ENCODE measurements at places on chromosomes 6 and 20. TPM values are rescaled to one million over a fixed set of nuclear protein-coding genes. Genes with fewer than 3 reads are reported as not detected.

DNA sequence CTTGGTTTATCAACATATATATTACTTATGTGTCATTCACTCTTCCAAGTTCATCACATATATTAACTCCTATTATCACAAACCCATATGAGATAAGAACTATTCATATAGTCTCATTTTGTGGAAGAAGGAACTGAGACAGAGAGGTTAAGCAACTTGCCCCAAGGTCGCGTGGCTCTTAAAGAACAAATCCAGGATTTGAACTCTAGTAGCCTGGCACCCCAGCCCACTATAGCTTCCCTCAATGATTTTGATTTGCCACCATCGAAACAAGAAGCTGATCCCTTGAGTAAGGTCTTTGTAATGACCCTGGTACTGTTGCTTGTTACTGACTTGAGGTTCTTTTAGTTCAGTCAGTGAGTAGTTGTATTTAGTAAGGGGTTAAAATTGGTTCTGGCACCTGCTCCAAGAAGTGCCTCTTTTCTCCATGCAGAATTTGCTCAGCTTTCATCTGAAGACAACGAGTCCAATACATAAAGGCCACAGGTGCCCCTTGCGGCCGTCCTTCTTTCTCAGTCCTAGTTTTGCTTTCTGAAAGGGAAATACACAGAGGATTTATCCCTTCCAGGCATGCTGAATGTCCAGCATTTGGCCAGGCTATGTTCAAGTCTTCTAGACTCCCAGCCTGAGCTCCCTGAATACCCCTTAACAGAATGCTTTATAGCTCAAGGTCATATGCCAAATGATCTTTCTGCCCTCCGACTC is 253.0 kb downstream of the TBC1D7 start:
- DNase-seq, result no peak

NHSL1 gene
- polyA plus RNA-seq, result 14.1 TPM

DNA sequence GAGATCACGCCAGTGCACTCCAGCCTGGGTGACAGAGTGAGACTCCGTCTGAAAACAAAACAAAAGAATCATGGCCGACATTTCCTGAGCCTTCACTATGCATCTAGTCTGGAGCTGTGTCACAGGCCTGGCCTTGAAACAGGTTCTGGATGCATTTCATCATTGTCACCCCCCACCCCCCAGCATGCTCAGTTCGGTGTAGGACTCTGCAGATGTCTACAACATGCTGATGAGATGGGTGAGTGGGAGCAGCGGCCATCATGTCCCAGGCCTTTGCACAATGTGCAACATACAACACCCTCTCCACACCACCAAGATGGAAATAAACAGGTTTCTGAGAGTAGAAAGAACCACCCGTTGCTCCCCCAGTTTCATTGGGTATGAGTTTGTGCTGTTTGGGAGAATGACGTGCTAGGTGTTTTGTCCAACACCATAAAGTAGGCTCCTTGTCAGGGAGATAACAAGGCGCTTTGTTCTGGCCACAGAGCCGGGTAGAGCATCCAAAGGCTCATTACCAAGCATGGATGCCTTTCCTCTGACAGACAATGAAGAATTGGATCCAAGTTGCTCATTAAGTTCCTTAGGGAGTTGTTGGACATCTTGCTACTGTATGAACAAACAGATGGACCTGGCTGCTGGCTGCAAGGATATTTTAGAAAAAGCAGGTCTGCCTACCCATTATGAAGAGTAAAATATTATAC is 22.1 kb downstream of the SNHG17 start:
- DNase-seq, result no peak

- no peak for DNase-seq
Observed at GRCh38 chr6:64326939-64327338, 691.3 kb downstream of the PHF3 start.

DNA sequence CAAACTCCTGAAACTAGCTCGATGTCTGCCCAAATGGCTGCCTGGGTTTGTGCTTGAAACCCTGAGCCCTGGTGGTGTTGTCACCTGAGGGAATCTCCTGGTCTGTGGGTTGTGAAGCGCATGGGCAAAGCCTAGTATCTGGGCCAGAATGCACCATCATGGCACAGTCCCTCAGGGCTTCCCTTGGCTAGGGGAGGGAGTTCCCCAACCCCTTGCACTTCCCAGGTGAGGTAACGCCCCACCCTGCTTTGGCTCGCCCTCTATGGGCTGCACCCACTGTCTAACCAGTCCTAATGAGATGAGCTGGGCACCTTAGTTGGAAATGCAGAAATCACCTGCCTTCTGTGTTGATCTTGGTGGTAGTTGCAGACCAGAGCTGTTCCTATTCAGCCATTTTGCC is 152.9 kb upstream of the MAP3K7 start:
- no peak for DNase-seq

FOXS1 gene
- polyA plus RNA-seq, result 8.9 TPM

DNA sequence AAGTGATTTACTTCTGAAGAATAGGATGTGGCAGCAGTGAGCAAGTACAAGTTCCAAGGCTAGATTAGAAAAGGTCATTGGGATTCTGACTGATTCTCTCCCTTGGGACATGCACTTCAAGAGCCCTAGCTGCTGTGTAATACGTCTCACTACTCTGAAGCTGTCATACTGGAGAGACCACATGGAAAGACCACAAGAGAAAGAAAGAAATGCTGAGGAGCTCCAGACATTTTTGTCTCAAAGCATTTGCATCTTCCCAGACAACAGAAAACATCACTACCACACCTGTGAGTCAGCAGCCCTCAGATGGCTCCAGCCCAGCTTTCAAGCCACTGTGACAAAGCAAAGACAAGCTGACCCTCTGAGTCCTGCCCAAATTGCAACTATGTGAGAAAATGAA is 20.7 kb downstream of the TENT5A start:
- DNase-seq, result no peak

CSTF1 gene
- polyA plus RNA-seq, result 42.8 TPM

CALHM5 gene
- polyA plus RNA-seq, result 2.3 TPM

DNA sequence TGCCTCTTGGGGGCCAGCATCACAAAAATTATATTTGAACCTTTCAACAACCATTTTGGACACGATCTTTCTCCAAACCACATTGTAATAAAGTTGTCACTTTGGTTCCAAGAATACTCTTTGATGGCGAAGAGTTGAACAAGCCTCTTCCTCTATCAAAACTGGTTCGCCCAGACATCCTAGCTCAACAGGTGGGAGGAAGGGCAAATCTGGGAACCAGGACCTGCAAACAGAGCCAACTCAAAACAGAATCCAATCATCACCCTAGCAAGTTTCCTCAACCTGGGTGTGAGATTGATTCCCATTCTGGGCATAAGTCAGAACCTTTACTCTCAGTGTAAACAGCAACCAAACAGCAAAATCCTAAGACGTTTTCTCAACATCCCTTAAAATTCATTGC is 141.2 kb upstream of the RREB1 start:
- DNase-seq, result no peak

DNA sequence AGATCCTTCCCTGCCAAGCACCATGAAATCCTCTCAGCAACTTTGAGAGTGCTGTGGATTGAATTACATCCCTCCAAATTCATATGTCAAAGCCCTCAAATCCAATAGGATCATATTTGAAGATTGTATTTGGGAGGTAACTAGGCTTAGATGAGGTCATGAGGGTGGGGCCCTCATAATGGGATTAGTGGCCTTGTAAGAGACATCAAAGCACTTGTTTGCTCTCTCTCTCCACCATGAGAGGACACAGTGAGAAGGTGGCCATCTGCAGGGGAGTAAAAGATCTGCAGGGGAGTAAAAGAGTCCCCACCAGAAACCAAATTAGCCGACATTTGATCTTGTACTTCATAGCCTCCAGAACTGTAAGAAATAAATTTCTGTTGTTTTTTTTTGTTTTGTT is 298.2 kb downstream of the SAMD5 start:
- no peak for DNase-seq

GRCh38 chr6:81743649-81744048 is 8.8 kb downstream of the TENT5A start:
- no peak for DNase-seq

ELOVL2 gene
- polyA plus RNA-seq, result 10.7 TPM

DNA sequence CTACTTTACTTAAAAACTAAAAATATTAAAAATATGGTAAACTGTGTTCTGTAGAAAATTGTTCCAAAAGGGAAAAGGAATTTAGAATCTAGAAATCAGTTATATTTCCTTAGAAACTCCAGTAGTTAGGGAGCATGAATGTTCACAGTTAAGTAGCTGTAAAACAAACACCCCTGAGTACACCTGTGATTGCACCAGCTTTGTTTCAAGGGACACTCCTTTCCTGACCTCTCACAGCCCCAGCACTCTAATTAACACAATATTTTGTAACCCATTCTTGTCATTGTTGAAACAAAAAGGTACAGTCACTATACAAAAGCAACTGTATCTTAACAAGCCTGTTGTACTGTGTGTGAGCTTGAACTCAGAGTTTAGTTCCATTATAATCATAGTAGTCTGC is 72.3 kb downstream of the NCOA7 start:
- no peak for DNase-seq

PSORS1C2 gene
- not detected for polyA plus RNA-seq

- no peak for DNase-seq
Observed at GRCh38 chr20:17882065-17882833, 86.3 kb downstream of the SNX5 start.

GRCh38 chr6:166997768-166998255 is 1.4 kb upstream of the CEP43 start:
- peak; percentile 53 for DNase-seq

- DNase-seq, result peak; percentile 46
Observed at GRCh38 chr6:100175814-100176310, 181.8 kb upstream of the MCHR2 start.

DNA sequence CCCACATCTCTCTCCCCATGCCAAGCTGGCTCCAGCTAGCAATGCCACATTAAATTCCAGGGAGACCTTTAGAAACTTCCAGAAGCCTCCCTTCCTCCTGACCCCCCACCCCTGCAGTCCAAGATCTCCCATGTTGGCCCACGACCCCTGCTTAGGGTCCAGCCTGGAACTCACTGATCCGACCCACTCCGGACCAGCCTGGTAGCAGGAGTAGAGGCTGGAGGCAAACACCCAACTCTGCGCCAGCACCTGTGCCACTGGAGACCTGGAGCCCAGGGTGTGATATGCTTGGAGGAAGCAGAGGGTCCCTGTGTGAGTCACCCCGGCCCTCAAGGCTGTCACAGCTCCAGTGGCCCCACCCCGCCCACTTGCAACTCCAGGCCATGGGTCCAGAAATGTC is 3.3 kb upstream of the ULBP1 start:
- no peak for DNase-seq

VWA7 gene
- polyA plus RNA-seq, result 13.9 TPM

- no peak for DNase-seq
Observed at GRCh38 chr6:144378437-144378836, 93.3 kb downstream of the UTRN start.
